ENCODE measurements at places on chromosomes 4 and X.

DNA sequence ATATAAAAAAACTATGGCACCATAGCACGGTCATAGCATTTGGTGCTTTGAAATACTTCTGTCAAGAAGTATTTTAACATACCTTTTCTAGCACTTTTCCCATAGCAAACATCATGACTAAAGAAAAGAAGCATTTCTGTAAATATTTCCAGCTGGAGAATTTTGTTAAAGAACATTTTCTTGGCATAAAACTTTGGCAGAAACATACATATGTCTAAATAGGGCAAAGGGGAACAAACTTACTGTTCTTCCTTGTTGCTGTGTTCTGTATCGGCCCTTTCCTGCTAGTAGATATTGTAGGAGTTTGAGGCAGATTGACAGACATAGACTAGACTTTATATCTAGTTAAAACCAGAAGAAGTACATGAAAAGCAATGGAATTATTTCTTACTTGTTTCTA is 2368.5 kb downstream of the PCDH7 start:
- no peak for DNase-seq

- DNase-seq, result no peak
These were observed 634 bp upstream of the PLXNB3 start for GRCh38 chrX:153763298-153763932.

DNA sequence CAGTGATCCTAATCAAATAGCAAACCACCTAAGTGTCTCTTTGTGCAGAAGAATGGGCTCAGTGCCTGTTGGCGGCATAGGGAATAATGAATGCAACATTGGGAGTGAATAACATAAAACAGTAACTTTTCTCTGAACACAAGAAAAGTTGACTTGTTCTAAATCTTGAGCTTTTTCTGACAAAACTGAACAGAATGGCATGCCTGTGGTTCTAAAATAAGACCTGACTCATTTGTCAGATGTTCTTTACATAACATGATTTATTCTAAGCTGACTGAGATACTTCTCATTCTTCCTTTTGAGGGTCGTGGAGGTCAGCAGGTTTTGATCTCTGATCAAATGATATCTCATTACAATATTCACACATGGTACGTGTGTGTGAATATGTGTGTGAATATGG is 165.4 kb upstream of the WDR1 start:
- no peak for DNase-seq

GRCh38 chr4:110869114-110869513 is 246.2 kb upstream of the PITX2 start:
- DNase-seq, result no peak

All from C1 segment of cervical spinal cord (tissue), 14 donors.